ENCODE measurements at places on chromosomes 7 and 10.
A peak's percentile ranks its signal among the peaks of the same experiment; 100 is the strongest.

GRCh38 chr10:77383861-77384553 is 253.6 kb downstream of the KCNMA1 start:
- no peak for DNase-seq

GRCh38 chr10:93069245-93069561 is 4.5 kb upstream of the CYP26A1 start:
- no peak for DNase-seq

- DNase-seq = no peak
Measured at GRCh38 chr7:65749518-65749917, 123.4 kb upstream of the VKORC1L1 start.

DNA sequence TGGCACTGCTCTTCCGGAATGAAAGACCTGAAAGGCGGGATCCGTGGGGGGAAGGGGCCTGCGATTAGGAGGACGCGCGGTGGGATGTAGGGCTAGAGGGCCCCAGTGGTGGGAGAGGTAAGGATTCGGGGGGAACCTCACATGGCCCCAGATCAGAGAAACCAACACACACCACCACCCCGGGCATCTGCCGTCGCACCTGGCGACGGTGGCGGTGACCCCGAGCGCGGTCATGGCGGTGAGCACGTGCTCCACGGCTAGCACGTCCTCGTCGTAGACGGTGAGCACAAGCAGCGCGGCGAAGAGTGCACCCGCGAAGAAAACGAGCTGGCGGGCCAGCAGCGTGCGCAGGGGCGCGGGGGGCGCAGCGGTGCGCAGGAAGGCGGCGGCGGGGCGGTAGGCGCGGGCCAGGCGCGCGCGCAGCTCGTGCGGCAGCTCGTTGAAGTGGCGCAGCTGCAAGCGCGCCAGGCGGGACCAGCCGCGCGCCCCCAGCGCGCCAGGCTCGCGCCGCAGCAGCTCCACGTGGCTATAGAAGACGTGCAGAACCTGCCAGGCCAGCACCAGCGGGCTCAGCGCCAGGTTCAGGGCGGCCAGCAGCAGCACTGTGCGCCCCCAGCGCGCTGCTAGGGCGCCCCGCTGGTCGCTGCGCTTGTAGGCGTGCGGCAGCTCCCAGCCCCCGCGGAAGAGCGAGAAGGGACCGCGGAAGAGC is 5.7 kb downstream of the ATG9B start:
- no peak for DNase-seq

- peak; percentile 56 for DNase-seq
Measured at GRCh38 chr7:43872406-43873110, 3.2 kb upstream of the MRPS24 start.

DNA sequence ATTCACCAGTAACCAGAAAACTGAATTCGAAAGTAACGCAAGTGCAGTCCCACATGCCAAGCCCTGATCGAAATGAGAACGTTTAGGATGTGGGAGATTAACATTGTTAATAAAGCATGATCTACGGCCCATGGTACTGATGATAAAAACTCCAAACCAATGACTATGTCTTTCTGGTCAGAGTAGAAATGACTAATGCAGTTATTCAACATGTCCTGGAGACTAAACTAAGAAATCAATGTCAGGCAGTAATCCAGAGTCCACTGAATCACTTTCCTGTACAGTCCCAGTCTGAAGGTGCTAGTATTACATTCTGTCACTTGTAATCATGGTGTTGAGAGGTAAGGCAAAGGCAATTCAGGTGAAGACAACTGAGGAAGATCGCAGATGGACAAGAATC is 14.4 kb downstream of the NPSR1 start:
- DNase-seq = no peak

DNA sequence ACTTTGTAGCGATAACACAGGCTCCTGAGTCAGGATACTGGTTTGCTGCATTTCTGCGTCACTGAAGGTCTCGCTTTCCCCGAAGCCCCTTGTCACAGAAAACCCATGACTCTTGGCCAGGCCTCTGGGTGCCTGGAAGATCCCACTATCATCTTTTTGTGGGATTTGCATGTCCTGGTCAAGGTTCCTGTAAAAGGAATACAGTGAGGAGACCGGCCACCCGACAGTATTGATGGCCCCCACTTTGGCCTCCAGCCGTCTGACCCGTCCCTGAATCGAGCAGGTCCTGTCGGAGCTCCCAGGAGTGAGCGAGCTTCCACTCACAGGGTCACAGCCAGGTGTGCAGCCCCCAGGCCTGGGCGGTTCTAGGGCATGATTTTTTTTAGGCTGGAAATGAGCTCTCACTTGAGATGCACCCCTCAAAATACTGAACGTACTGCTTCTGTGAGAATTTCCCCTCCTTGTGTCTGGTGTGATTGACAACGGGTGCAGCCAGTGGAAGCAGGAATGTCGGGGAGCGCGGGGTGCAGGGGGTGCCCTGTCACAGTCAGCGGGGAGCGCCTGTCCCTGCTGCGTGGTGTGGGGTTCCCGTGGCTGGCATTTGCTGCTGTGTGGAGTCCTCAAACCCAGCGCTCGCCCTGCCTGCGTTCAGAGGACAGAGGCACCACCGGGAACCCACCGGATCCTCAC is 75.8 kb downstream of the DNAJB6 start:
- DNase-seq = no peak

- DNase-seq = no peak
Measured at GRCh38 chr10:35365994-35366393, 29.7 kb downstream of the CCNY start.
